ENCODE measurements at places on chromosomes 7 and 10.

DNA sequence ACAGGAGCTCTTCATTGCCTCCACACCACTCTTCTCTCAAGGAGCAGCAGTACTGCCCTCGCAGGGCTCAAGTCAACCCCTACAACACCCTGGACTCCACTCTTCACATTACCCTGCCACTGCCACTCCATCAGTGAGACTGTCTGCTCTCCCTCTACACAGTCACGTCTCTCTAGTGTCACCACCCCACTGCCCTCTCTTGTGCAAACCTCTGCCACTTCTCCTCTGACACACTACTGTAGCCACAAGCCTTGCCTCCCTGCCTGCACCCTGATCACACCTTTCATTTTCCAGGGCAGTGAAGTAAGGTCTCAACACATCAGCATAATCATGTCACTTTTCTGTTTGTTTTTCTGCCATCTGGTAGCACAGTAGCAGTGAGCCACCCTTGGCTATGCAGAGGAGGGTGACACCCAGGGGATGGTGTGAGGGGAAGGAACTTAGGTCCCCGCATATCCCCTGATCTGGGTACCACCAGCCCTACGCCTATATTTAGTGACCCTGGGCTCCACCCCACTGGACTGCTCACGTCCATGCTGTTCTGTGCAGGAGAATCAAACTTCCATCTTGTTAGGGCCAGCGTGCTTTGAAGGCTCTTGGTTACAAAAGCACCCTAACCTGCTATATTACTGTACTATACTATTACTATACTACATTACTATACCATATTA is 1.6 kb downstream of the C10orf143 start:
- no peak for DNase-seq

DNA sequence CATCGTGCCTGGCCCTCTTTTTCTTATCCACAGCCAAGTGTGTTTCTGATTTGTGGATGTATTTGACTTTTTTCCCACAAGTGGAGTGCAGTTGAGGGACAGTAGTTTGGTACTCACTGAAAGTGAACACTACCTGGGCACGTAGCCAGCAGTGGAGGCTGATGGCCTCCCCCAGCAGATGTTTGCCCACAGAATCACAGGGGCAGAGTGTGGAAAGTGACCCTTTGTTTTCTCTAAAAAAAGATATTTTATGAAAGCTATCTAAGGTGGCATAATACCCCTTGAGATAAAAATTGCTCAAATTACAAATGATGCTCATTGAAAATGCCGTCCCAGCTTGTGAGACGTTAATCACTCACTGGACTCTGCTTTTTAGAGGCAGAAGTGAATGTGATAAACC is 29.1 kb downstream of the WDR37 start:
- DNase-seq: no peak

GRCh38 chr10:7984325-7984724 is 70.2 kb upstream of the GATA3 start:
- DNase-seq: no peak

DNA sequence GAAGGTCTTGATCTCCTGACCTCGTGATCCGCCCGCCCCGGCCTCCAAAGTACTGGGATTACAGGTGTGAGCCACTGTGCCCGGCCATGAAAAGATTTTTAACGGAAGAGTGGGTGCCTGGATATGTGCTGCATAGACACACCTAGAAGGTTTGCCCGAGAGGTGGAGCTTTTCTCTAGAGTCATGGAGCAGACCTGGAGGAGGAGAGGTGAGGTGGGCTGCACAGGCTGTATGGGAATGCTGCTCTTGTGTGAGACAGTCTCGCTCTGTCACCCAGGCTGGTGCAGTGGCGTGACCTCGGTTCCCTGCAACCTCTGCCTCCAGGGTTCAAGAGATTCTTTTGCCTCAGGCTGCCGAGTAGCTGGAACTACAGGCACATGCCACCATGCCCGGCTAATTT is 103.3 kb downstream of the ACTR3B start:
- no peak for DNase-seq

DNA sequence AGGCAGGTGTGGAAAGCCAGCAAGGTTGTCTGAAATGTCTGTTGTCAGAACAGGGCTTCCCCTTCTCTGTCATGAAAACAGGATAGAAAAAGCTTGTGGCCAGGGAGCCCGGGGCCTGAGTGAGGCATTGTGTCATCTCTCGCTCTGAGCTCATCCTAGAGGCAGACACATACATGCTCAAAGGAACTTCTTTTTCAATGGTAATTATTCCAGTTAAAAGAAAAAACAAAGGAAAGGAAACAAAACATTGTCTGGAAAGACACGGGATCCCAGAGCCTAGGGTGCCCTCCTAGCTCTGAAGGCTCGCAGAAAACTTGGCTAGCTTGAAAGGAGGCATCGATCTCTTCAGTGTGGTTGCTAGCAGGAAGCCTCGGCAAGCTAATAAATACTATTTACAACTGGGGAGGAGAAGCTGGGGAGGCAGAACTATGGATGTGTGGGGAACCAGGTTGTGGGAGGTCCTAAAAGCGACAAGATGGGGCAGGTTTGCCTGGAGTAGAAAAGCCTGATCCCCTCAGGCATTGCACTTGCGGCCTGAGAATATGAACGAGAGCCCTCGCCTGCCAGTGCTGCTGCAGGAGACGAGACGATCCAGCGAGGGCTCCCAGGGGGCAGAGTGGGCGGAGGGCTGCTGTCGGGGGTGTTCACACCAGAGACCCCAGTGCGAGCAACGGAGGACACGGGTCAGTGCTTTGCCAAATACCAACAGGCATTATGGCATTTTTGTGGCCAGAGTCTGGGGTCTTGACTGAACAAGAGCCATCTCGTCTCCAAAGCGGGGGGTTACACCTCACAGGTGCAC is 32.8 kb upstream of the DGKI start:
- no peak for DNase-seq

DNA sequence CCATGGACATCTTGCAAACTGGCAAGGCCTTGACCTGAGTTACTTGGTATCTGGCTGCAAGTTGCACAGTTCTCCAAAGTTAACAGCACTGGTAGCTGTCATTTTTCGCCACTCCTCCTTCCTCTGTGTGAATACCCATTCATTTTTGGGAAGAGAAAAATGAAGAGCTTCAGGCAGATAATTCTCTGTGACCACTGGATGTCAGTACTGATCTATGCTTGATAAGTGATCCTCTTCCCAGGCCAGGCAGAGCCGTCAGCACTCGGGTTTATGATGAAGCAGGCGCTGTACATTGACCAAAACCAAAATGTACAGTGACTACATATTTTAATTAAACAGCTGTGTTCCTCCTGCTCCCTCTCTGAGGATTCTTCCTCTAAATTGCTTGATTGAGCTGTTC is 55.9 kb upstream of the PDZD8 start:
- DNase-seq: no peak

DNA sequence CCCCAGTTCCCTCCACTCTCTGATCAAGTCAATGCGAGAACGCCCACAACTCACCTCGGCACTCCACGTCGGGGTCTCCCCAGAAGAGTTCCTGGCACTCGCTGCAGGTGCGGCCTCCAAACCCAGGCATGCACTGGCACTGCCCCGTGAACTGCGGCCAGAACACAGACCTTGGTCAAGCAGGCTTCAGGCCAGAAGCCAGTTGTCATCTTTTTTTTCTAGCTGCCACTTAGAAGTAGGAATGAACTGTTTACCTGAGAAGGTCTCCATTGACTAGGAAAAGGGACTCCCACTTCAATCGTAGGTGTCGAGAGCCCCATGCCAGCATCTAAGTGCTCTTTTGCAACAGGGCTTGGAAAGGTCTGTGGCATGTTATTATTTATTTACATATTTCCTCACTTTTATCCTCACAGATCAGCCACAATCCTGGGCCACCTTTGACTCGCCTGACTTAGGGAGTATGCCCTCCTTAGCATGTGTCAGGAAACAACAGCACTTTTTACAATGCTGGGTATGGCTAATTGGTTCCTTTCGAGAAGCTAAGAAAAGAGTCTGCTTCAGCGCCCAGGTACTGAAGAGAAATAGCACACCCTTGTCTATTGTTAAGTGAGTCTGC is 51.7 kb downstream of the LAMB1 start:
- no peak for DNase-seq

DNA sequence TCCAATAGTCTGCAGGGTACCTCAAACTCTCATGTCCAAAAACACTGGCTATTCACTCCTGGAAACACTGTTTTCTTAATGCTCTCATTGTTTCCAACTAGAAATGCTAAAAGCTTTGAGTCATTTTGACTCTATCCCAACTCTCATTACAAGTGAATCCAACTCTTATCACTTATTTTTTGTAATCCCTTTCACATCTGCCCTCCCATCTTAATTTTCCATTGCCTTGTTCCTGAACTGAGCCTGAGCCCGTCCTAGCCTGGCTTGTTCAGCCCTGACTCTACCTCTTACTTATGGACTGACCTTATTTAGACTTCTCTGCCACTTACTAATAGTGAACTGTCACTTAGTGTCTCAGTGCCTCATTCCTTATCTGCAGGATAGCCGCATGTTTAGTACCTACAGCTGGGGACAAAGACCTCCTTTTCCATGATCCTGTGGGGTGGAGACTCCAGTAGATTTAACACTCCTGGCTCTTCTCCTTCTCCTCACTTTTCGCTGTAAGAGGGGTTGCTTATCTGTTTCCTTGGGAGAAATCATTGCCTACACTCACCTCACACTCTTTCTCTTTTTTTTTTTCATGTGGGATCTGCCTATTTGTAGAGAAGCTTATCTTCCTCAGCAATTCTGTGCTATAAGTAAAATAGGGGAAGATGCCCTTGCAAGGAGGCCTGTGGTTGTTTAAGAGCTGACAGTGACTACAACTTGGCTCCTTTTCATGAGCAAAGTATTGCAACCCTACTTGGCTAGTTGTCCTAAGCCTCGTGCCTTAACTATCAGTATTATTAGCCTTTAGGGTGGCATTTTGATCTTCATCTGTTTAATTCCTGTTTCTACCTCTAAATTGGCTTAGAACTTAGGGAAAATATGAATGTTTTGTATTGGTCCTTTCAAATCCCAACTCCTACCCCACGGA is 56.4 kb downstream of the SLC16A12 start:
- DNase-seq: no peak

GRCh38 chr10:88908194-88908593 is 28.1 kb downstream of the STAMBPL1 start:
- peak; percentile 29 for DNase-seq

DNA sequence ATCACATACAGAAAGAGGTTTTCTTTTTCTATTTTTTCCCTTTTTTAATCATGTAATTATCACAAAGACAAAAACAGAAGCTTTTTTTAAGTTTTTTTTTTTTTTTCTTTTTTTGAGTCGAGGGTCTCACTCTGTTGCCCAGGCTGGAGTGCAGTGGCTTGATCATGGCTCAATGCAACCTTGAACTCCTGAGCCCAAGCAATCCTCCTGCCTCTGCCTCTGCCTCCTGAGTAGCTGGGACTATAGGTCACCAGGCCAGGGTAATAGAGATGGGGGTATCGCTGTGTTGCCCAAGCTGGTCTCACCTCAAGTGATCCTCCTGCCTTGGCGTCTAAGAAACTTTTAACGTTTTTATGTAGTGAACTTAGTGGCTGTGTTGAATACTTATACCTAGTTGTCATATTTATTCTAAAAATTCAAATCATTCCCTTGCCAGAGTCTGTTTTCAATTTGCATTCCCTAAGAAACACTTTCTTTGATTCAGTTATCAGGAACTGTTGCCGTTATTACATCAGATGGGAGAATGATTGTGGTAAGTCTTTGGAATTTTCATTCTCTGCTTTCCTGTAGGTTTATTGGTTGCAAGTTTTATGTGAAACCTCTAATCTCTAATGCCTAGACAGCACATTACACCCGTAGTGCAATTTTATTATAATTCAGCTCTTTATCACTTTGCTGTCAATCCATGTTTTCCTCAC is 1.3 kb downstream of the LSM8 start:
- DNase-seq: no peak

DNA sequence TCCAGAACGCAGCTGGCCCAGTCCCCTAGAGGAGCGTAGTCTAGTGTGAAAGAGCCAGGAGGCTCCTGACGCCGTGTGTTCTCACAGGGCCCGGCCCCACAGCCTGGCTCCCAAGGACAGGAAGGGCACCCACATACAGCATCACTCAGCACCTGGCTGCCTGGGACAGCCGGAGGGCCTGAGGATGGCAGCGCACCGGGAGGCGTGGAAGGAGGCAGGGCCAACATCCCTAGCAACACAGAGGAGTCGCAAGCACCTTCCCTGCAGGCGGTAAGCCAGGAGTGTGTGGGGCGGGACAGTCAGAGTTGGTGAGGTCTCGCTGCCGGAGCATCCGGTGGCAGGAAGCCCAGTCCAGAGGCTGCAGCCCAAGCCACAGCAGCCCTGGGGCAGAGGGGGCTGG is 125.8 kb downstream of the MAD1L1 start:
- no peak for DNase-seq

GRCh38 chr7:5200561-5201235 is 10.7 kb downstream of the WIPI2 start:
- DNase-seq: no peak

DNA sequence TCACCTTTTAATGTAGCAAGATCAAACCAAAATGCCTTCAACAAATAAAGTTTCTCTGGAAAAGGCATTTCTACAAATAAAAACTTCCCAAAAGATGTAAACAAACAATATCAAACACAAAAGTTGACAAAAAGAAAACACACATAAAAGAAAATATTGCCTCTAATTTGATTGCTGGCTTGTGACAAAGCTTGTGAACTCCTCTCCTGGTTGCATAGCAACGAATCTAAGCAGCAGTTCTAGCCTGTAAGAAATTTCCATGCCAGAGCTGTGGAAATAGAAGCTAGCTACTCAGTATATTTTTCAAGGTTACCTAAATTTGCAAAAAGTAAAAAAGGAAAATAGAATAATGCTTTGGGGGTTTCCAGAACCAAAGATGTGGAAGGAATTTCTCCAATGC is 173.9 kb upstream of the CDK1 start:
- no peak for DNase-seq

- DNase-seq: no peak
These were observed 463.6 kb upstream of the DPP6 start for GRCh38 chr7:153588586-153588985.

GRCh38 chr7:139494835-139495579 is 11.5 kb upstream of the KLRG2 start:
- no peak for DNase-seq

DNA sequence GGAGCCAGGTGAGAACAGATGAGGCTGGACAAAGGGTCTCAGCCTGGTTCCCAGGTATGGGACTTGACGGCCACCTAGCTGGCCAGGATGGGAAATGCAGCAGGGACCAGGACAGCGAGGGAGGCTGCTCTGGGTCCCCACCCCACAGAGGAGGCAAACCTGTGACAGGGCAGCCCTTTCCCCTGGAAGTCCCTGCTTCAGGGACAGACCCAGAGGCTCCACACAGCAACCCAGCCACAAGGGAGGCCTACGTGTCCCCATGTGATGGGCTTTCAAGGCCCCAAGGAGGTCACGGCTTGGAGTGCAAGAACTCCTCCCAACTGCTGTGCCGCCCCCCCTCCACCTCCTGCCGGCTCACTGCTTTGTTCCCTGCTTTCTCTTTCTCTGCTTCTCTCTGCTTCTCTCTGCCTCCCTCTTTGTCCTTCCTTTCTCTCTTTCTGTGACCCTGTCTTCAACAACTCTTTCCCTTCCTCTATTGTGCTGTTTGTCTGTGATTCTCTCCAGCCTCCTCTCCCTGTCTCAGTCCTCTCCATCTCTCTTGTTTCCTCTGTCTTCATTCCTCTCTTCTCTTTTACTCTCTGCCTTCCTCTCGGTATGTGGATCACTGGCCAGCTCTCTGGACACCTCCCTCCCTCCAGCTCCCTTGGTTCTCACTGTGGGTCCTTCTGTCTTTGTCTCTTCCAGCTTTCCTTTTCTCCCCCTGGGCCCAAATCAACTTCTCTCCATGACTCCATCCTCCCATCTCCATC is 9.6 kb upstream of the EIF5AL1 start:
- DNase-seq: no peak

- DNase-seq: no peak
These were observed 61.5 kb downstream of the HELLS start for GRCh38 chr10:94607111-94607510.

- no peak for DNase-seq
These were observed 113.3 kb downstream of the CYTH3 start for GRCh38 chr7:6159097-6159483.

- DNase-seq: no peak
These were observed 370.1 kb upstream of the GALNT17 start for GRCh38 chr7:70761711-70762328.

All from CD8-positive, alpha-beta T cell (primary cell).